ENCODE measurements at places on chromosomes 5 and 9.
A peak's percentile ranks its signal among the peaks of the same experiment; 100 is the strongest.

- DNase-seq, result no peak
These were observed at the start of gene CDO1 for GRCh38 chr5:115816226-115817081. Gene CDO1 (minus strand): TSS chr5:115816659. CDS start chr5:115816397, 262 bp downstream.

- DNase-seq, result no peak
These were observed 66.9 kb downstream of the SKIC3 start for GRCh38 chr5:95487880-95488279.

DNA sequence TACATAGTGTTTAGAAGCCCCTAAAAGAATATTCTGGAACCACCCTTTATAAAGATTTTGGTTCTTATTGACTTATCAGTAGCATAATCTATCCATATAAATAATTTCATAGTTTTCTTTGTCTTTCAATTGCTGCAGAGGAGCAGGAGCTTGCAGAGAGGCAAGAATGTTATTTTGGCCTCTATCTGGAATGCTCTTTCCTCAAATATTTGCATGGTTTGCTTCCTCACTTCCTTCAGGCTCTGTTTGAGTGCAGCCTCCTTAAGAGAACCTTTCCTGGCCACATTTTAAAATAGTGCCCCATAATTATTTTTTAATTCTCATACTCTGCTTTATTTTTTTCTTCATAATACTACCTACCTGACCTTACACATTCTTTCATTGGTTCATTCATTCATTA, 1.5 kb downstream of the C5 start:
- DNase-seq, result no peak

- DNase-seq, result peak; percentile 35
These were observed 78.9 kb upstream of the RPS23 start for GRCh38 chr5:82356808-82357671.

DNA sequence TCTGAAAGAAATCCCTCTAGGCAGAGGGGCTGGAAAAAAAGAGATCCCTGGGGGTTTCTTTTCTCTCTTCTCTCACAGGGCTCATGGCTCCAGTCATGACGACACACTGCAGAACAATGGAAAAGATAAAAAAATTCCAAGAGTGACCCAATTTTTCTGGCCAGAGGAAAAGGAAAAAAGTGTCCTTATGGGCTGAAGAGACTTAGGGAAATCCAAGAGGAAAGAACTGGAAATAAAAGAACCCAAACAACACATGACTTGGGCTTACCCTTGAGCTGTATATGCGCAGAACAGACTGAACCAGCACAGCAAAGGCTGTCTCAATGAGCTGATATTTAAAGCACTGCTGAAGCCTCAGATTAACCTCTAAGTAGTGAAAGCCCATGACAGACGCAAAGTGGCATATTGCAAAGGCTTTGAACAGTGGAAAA, 102.4 kb downstream of the SMIM23 start:
- DNase-seq, result no peak

DNA sequence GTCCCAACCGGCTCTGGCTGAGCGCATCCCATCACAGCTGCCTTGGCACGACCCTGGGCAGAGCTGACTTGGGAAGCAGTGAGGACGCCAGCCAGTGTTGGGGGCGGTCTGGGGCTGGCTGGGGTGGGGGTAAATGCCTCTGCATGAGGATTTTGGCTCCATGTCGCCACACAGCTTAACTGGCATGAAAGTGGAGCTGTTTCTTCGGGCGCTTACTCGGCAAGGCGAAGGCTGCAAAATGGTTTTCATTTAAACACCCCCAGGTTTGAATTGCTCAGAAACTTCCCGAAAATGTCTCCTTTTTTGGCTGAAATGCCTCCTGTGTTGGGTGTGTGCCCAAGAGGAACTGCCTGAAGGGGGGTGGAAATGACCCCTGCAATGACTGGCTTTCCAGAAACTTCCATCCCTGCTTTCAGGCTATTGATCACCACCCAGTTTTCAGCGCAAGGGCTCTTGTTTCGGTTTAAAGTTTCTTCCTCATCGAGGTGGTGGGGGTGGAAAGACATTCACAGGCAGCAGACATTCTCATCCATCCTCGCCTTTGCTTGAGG, 38.3 kb downstream of the PTGES start:
- DNase-seq, result no peak

- DNase-seq, result no peak
These were observed 79.5 kb downstream of the SREK1 start for GRCh38 chr5:66223637-66224036.

- DNase-seq, result no peak
These were observed 99.8 kb downstream of the VAV2 start for GRCh38 chr9:133892193-133892920.

DNA sequence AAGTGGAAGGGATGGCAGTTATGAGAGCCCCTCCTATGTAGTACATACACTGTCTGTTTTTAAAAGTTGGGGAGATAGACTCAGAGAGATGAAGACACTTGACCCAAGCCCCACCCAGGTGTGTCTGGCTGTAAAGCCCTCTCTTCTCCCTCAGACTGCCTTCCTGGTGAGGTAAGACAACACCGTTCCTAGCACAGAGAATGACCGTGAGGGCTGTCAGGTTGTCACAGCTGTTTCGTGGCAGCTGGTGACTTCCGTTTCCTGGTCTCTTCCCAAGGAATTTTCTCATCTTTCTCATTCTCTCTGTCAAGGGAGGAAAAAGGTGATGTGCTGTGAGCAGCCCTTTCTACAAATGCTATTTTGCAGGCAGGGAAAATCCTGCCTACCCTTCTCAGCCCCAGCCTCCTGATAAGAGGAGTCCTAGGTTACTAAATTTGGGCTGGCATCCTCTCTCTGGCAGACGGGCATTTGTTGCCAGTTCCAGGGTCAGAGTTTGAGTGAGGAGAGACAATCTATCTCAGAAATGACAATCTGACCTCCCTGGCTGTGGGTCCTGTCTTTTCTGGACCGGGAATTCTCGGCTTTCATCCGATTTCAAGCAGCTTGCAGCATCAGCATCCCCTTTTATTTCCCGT, 263.5 kb upstream of the PANK3 start:
- DNase-seq, result no peak

- no peak for DNase-seq
These were observed 101.9 kb upstream of the S1PR3 start for GRCh38 chr9:88889386-88889785.

- DNase-seq, result no peak
These were observed 179.7 kb upstream of the GPR151 start for GRCh38 chr5:146695646-146696045.

DNA sequence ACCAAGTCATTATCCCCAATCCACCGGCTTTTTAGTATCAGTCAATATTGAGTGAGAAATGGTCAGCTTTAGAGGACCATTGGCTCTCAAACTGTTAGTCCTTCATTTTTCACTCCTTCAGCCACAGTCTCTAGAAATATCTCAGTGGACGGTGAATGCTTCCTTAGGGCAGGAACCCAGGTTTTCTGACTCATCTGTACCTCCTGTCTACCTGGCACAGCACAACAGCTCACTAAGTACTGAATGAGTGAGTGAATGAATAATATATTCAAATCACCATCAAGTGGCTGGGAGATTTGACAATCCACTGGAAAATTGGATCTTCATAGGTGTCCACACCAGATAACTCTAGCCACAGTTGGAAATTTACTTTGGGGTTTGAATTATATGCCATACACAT, 609.5 kb upstream of the CLINT1 start:
- DNase-seq, result no peak

GRCh38 chr5:159907689-159908590, 8.3 kb upstream of the ADRA1B start:
- no peak for DNase-seq

DNA sequence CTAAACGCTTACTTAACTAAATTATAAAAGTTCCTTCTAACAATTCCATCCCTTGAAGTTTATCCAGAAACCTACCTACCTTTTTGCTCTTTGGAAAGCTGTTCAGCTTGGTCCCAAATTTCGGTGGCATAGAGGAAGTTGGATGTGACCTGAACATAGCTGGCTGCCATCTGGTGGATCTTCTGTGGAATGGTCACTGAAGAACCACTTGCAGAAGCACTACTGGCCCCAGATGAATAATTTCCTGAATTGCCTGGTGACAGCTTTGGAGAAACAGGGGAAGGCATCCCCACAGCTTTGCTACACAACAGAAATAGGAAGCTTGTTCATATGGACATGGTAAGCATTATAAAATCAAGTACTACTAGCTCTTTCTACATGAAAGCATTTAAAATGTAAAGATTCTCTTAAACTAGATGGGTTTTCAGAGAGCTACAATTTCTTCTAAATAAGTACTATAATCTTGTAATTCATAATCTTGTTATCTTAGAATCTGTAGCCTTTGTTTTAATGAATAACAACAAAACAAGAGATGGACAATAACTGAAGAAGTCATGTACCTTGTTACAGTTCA, 9.9 kb downstream of the LEAP2 start:
- DNase-seq, result no peak

DNA sequence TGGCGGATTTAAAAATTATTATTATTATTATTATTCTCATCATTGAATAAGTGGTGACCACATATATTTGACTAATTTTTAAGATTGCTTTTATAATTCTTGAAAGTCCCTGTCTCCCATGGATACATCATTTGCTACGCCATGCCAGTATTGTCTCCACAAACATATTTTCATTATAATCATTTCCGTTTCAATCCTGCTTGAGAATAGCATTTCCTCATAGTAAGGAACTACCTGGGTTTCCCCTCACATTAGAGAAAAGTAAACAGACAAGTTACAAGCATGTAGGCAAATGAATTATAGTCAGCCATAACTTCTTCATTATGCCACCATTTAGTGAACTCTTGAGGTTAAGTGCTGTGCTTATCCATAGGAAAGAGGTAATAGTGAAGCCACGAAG, 276.6 kb downstream of the NFIB start:
- DNase-seq, result no peak

DNA sequence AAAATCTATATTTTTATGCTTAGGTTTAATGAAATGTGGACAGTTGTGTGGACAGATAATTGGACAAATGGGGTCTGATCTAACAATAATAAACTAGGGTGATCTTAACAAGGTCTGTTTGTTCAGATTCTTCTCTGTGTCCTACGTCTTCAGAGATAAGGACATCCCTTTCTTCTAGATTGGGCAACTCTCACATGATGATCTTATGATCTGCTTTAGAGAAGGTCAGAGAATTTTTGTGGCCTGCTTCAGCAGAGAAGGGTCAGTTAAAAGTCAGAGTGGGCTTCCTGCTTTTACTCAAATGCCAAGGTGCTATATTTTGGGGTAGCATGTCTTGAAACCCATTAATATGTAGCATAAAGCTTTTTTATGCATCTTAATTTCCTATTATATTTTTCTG, 63.8 kb upstream of the RGMB start:
- DNase-seq, result no peak

DNA sequence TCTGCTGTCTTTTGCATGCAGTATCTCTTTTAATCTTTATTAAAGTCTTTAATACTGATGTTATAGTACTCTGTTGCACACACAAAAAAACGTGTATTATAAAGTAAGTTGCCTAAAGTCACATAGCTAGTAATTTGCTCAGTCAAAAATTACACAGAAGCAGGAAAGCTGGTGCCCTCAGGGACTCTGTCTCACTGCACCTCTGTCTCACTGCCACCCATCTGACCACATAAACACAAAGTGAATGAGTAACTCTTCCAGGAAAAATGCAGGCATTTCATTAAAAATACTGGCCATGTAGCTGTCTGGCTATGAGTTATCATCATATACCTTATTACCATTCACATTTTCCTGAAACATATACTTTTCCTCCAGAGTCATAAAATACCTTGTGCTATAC, 591.7 kb downstream of the CSNK1G3 start:
- DNase-seq, result no peak

- DNase-seq, result no peak
These were observed 6.7 kb downstream of the ANKS6 start for GRCh38 chr9:98789483-98790133.

DNA sequence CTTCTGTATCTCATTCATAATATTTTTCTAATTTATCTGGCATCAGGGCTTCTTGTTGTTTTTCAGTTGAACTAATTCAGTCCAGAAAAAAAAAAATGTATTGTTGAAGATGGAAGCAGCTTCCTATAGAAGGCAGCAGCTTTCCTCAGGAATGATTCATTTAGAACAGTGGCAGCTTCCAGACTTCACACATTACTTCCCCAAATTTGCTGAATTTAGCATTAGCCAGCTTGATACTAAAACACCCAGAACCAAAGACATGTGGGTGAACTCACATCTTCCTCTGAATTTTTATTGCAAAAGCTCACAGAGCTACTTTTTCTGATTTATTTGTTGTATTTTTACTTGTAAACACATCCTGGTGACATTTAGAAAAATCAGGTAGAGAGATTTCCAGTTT, 53.8 kb downstream of the HCN1 start:
- no peak for DNase-seq

- DNase-seq, result no peak
These were observed 70.2 kb upstream of the ELL2 start for GRCh38 chr5:96031811-96032261.

DNA sequence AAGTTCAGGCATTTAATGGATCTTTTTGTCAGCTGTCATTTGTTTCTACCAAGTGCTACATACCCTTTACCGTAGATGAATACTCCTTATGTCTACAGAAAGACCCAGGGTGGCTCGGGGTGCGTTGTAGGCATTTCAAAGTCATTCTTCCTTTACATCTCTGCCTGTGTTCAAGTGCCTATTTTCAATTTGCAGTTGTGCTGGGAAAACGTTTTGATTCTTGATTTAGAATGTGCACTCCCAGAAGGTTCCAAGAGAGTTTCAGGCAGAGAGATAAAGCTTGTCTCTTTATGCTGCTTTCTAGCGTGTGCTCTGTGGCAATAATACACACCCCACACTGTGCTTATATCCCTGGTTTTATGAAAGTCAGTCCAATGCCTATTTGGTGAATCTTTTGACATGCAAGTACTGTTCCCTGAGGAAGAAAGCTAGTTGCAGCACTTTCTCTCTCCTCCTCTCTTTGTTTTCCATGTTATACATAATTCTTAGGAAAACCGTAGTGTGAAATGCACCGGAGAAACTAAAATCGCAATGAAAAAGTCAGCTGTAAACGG, 828.1 kb upstream of the ZNF608 start:
- no peak for DNase-seq

GRCh38 chr5:891837-892393, 686 bp downstream of the BRD9 start:
- no peak for DNase-seq

DNA sequence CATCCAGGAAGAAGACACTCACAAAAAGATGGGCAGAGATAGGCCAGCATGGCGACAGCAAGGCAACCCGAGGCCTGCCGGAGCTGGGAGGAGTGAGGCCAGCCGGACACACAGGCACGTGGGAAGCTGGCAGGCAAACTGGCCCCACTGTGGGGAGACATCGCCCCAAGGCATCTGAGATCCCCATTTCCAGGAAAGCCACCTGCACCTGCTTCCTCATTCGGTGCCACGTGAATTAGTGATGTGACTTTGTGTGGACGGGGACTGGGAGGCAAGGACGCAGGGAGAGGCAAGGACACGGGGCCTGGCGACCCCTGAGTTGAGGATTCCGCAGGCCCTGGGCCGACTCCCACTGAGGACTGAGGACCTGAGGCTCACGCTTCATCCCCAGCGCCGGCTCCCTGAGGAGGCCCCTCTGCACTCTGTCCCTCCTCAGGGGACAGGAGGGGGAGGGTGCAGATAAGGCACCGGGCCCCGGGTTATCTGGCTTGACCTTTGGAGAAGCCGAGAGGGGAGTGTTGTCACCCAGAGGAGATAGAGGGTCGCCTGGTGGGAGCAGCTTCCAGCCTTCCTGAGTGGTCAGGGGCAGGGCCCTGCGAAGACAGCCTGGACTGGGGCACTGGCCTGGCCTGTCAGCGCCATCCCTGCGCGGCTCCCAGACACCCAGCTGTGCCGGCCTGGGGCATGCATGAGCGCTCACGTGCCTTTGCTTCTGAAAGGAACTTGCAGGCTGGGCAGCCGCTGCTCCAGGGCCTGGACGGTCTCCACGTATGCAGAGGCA, 39.7 kb downstream of the NDUFS6 start:
- no peak for DNase-seq

All from stimulated activated CD8-positive, alpha-beta memory T cell treated with anti-CD3 and anti-CD28 coated beads, Interleukin-7, amount 100 ng/mL, for 24 hours (primary cell).